ENCODE measurements at places on chromosomes 6 and 20.

DNA sequence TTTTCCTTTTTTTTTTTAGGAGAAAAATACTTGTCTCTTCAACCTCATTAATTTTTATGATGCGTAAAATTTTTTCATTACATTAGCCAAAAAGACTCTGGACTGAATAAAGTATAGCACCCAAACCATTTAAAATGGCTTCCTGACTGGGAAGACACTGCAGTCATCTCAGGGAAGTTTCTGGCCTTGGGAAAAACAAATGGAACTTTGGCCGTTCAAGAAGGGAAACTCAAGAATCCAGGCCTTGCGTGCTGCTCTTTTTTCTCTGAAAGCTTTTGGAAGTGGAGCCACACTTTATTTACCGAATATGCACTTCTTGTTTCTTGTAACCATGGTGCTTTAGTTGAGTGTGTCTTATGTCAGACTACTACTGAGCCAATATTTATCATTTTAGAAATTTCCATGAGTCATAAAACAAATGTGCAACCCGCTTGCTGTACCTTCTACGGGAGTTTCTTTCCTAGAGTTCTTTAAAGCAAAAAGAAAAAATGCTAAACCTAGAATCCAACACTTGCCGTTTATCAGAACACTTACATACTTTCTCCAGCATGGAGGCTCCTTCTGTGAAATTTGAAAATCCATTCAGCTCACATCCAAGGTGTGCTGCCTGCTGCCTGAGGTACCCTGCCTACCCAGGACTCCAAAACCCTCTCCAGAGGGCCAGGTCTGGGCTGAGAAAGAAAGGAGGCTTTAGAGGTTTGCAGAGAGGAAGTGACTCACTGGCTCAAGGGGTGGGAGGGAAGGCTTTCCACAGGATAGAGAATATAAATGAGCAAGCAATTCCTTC is 11.5 kb upstream of the DSTN start:
- DNase-seq: peak; percentile 22

- no peak for DNase-seq
Observed at GRCh38 chr6:143949962-143950361, 58.1 kb downstream of the PLAGL1 start.

DNA sequence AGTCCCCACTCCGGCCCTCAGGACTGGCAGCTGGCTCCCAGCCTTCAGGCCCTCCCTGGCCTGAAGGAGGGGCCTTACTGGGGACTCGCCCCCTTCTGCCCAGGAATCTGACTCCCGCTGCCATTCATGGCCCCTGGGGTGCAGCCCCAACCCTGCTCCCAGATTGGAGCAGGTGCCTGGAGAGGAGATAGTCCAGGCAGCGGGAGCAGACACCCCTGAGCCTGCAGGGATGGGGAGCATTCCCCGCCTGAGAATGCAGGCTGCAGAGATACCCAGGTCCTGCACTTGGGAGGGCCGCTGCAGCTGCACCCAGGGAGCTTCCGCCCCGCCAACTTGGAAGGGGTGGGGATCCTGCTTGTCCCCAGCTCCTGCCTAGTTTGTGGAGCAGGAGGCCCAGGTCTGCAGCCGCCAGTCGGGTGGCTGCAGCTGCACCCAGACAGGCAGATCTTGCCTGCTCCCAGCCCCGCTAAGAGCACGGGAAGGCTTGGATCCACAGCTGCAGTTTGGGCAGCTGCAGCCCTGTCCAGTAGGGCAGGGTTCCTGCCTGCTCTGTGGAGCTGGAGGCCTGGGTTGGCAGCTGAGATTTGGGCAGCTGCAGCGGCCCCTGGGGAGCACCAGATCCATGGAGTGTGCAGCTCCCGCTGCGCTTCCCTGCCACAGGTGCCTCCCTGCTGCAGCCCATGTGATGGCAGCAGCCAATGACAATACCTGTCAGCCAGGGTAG is 5.2 kb downstream of the GTSF1L start:
- DNase-seq: no peak

DNA sequence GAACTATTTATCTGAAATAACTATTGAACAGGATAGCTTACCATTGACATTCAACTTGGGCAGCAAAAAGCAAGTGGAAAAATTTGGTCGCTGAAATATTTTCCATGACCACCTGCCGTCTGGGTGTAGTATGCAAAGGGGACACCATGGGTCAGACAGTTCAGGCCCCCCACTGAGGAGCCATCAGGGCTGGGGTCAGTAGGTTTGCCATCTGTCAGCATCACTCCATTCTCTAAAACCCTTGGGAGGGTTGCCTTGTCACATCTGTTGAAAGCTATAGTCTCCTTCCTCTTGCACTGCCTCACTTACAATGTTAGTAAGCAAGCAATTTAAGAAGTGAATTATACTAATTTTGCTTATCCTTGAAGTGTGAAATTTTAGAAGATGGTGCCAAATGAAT is 44.9 kb downstream of the NRN1 start:
- no peak for DNase-seq

GRCh38 chr6:165488624-165489295 is 174.3 kb downstream of the PDE10A start:
- DNase-seq: no peak

DNA sequence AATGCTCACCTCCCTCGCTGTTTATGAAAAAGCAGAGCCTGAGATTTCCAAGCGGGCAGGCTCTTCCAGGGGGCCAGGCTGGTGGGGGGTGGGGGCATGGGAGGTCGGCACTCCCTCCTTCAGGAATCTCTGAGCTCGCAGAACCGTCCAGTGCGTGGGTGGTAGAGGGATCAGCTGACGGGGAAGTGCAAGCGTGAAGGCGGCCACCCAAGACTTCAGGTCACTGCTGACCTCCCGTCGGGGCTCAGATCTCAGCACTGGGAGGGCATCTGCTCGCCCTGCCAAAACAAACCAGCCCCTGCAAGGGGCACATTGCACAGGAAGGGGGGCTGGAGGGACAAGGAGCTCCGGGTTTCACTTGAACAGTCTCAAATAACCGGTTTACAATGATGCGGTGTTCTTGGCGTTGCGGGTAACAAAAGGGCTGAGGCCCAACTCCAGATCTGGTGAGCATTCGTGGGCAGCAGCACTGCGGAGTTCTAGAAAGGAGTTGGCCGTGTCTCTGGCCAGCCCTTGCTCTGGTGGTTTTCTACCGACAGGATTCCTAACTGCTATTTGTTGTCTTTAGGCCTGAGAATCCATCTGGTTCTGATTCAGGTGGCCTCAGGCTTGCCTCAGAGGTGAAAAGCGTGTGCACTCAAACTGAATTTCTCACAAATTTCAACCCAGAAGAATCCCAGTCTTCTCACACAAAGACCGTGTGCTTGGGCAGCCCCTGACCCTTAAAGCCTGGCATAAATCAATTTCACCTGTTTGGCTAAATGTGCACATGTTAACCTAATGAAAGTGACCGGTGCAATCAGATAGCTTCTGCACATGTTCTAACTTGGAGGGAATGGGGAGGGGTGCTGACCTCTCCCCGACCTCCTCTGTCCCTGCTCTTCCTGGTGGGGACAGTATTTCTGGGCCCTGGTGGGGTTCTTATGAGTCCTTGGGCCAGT is 191.6 kb downstream of the MYLK4 start:
- DNase-seq: no peak
